ENCODE measurements at places on chromosomes 11 and 22.

DNA sequence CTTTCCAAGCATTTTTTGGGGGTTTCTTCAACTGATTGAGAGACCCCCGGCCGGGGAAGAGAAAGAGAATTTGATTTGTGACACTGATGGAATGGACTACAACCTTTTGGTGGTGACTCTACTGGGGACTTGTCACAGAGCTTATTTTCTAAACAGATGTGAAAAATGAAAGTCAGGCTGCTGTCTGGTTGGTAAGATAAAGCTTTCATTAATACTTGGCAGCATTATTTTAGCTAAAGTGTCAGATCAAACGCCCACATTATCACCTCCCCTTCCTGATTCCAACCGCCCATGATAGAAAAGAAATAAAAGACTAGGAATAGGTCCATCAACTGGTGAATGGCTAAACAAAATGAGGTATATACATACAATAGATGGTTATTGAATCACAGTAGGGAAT lies 45.6 kb upstream of the EHF start:
- no peak for DNase-seq

- no peak for DNase-seq
Observed at GRCh38 chr11:63448646-63449045, 42.3 kb downstream of the PLAAT5 start.

DNA sequence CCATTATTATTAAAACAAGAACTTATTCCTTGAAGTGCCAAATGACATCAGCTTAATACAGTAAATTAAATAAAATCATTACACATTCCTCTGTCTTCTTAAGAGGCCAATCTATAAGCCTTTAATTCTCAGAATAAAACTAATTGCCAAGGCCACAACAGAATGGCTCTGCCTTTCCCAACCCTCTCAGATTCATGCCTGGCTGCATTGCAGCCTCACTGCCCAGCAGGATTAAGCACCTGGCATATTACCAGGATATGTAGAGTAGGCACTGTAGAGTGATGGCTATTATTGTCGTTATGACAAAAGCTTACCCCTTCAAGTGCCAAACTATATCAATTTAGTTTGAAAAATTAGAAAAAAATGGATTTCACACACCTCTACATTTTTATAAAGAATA lies 9.4 kb upstream of the CALCA start:
- DNase-seq, result no peak

DNA sequence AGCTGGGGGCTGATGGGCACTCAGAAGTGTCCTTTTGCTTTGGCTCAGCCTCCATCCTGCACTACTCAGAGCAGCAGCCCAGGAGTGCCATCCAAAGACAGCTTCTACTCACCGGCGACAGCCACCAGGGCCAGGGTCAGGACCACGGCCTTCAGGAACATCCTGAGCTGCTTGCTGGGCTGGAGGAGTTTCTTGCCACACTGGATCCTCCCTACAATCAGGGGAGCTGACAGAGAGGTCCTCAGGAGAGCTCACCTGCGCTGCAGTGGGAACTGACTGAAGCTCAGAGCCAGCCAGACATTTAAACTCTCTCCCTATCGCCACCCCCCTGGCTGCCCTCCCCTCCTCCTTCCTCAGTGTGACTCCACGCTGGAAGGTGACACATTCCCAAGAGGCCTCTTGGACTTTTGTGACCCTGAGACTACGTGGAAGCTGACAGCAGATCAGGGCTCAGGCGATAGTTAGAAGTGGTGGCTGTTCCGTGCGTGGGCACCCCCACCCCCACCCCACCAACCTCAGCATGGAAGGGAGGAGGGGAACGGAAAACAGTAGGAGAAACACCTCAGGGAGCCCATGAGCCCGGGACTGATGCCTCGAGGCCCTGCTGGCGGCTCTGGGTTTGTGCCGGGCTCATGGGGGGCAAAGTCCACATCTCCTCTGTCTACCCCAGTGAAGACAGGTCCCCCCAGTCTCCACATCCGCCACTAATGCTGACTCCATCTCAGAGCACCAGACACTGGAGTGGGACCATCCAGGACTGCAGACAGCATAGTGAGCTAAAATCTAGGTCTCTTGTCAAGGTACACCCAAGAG lies at the start of gene APOA4:
Gene APOA4, minus strand, starts transcription at position 274 of the 813 bp plus-strand sequence. Its CDS starts 113 bp downstream, at position 161.
- DNase-seq, result no peak

- no peak for DNase-seq
Observed at GRCh38 chr22:47064416-47064815, 302.0 kb downstream of the TBC1D22A start.

DNA sequence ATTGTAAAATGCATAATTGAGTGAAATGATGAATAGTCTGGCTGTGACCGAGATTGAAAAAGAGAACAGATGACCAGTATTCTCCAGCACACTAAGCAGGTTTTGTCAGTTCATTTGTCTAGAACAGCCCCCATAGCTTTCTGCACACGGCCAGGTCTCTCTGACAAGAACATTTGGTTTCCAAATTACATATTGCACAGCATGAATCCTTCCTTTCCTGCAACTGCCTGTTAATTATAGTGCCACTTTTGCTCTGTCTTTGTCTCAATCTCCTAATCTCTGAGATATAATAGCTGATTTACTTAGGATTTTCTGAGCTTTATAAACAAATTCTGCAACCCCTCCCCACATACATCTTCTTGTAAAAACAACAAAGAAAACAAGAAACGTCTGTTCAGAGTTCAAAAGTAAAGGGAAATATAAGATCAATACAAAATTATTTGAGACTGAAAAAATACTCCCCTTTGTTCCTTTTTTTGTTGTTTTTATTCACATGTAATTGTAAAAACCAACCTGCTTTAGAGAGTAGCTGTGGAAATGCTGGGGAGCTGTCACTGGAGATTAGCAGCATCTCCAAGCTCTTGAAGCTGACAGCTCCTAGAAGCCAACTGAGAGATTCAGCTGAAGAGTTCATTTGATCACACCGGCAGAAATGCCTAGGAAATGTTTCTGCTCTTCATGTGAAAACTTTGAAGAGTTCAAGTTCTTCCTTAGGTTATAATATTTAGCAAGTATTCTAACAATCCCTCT lies 998.1 kb downstream of the DLG2 start:
- no peak for DNase-seq

DNA sequence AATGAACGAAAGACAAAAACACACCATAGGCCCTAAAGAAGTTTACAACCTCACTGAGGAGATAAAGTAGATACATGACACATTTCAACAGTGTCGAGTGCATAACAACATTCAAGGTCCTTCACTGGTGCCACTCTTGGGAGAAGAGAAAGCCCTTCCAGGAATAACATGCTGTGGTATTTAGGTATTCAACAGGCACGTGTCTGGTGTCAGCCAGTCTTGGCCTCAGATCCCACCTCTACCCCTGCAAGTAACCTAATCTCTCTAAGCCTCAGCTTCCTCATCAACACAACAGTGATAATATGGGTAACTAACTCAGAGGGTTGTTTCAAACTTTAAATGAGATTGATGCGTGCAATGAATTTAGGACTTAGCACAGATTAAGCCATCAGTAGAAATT lies 235.0 kb upstream of the ZC3H12C start:
- no peak for DNase-seq

DNA sequence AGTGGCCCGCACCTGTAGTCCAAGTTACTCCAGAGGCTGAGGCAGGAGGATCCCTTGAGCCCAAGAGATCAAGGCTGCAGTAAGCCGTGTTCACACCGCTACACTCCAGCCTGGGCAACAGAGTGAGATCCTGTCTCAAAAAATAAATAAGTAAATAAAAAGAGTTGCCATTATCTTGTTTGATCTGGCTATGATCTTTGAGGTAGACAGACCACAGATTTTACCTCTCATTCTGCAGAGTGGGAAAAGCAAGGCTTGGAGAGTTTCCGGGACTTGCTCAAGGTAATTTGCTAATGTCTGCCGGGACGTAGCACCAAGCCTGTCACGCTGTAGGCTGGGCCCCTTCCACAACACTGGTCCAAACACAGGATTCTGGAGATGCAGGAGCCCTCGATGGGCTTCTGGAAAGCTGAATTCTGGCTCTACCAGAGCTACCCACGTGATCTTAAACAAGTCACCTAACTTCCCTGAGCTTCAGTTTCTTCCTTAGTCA lies 6.8 kb downstream of the GRAP2 start:
- no peak for DNase-seq

DNA sequence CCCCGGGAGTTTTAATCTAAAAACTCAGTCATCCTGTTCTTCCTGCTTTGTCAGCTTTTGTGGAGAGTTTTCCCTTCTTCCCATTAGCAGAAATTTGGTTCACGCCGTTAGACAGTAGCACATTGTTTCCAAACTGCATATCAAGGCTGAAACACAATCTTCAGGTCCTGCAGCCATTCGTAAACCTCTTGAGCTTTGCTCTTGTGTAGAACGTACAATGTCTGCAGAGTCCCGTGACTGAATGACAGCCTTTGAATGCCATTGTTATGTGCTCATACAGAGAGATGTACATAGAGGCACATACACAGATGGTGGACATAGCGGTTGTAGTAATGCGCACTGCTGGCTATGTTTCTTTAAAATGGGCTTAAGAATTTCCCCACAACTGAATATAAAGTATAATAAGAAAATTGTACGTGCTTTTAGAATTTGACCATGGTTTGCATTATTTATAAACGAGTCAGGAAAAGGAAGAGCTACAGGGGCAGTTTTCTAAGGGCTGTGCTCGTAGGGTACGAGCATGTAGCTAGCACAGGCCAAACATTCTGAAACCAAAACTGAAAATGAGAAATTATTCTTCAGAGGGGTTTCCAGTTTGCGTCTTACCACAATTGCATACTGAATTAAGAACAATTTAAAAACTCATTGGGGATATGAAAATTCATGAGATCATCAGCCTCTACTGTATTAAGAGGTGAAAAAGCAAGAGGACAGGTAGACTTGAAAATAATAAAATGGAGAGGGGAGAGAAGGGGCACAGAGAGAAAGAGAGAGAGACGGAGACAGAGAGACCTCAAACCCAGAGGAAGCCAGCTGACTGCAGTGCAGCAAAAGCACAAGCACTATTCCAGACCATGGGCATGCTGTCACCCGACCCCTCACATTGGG lies 310.1 kb downstream of the CADM1 start:
- no peak for DNase-seq

DNA sequence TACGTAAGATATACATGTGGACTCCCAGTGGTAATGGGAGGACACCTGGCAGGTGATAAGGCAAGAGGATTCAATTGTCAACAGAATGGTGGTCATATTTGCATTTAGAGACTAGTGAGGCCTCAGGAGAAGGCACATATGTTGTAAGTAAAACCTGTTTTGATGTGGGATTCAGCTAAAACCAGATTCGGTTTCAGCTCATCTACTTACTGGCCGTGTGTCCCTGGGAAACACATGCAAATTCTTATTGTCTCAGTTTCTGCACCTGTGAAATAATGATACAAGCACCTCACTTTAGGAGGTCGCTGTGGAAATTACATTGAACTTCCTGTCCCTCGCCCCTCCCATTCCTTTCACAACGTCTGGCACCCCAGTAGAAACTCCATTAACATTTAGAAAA lies 78.9 kb upstream of the FIBIN start:
- no peak for DNase-seq

DNA sequence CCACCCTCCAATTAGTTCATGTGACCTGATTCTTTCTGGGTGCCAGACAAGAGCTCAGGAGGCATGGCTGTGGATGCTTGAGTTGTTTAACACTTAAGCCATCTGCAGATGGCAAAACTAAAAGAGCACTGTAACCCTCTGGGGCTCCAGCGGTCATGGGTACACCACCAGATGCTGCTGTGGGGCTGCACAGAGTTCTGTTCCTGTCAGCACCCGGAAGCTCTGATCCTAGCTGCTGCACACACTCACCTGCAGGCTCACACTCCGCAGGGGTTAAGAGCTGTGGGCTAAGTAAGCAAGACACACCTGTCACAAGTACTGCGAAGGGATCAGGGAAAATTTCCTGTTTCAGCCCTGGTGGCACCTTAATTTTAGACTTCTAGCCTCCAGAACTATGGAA lies 307.8 kb downstream of the C11orf87 start:
- DNase-seq, result no peak

- DNase-seq, result no peak
Observed at GRCh38 chr11:27972522-27973170, 135.3 kb downstream of the KIF18A start.

- DNase-seq, result no peak
Observed at GRCh38 chr11:102251423-102251822, 65.9 kb upstream of the BIRC3 start.

DNA sequence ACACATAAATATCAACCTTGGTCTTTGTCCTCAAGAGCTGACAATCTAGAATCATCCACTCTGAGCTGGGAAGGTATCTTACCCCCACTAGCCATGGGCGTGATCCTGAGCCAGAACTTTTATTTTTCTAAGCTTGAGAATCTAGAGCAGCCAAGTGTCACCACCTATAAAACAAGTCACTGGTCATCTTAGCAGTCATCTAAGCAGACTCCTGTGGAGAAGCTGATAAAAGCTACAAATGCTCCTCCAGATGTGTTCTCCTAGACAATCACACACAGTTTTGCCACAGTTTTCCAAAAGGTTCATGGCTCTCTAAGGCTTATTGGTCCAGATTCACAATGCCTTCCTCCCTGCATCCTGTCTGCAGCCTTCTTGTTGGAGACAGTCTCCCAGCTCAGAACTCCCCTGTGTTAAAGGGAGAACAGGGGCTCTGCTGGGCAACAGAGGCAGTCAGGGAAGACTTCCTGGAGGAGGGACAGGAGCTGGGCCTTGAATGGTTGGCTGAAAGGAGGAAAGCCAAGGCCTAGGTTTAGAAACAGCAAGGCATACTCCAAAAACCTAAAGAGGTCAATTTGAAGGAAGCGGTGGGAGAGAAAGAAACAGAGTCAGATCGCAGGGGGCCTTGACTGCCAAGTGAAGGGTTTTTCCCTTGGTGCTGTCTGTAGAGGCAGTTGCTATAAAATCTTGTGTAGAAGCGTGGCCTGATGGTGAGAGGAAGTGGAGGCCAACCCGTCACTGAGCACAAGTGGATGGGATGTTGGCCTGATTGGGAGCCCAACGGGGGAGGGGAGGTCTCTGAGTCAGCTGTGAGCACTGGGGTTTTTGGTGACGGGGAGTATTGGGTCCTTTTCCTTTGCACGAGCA lies 42.0 kb downstream of the ALX4 start:
- DNase-seq, result no peak

DNA sequence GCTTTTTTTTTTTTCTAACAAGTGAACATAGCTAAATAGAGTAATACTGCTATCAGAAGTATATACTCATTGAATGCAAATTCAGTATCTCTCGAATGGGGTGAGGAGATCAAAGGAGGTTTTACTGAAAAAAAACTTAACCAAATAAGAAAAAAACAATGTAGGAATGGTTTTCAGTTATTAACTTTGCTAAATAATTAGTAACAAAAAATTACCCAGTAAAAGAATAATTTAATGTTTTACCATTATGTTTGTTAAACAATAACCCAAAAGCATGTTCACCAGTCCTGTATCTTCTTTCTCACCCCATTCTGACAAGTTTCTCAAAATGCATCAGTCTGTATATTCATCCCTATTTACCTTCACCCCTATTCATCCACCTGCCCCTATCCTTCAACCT lies 22.6 kb upstream of the CTSC start:
- no peak for DNase-seq
